ENCODE measurements at places on chromosomes 2 and 18.

DNA sequence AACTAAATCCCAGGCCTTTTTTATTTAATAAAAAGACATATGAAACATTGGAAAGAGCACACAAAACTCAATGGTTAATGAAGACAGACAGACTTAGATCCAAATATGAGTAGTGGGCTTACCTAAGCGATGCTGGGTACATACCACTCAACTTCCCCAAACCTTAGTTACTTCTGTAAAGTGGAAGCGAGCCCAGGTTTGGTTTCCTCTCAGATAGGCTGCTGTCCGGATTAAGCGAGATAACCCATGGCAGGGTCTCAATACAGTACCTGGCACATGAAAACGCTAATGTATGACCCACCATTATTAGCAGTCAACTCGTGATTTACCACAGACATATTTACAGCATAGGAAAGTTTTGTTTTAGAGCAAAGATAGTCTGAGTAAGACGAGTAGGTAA is 21.6 kb downstream of the MBOAT2 start:
- DNase-seq, result no peak

DNA sequence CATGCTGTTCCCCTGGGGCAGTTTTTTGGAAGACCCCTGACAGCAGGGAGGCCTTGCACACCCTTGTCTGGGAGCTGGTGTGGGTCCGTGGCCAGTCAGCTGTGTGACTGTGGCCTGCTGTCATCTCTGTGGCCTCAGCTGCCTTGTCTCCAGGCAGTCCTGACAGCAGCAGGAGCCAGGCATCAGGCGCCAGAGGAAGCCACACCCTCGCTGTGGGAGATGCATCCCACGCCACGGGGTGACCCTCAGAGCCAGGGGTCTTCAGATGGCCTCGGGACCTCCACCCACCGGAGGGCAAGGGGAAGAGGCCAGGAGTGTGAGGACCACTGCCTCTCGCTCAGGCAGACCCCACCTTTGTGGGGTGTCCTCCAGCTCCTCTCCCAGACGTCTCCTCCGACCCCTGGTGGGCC is 5.0 kb downstream of the BOK start:
- peak; percentile 52 for DNase-seq

DNA sequence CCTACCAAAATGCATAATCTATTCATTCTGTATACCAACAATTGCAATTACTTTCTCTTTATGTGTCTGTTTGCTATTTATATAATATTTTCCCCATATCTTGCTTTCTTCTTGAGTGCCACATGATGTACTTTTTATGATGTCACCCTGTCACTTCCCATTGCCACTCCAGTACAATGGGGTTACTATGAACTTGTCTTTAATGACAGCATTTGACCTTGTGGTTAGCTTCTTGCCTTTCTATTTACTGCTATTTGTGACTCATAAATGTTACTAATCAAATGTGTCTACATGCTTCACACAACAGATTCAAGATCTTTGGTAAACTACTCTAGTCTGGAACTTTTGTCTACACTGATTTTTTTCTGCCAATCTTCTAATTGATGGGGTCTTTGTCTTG is 486.3 kb downstream of the NR4A2 start:
- DNase-seq, result no peak

- no peak for DNase-seq
Observed at GRCh38 chr18:64692826-64693225, 543.9 kb upstream of the LINC00305 start.

DNA sequence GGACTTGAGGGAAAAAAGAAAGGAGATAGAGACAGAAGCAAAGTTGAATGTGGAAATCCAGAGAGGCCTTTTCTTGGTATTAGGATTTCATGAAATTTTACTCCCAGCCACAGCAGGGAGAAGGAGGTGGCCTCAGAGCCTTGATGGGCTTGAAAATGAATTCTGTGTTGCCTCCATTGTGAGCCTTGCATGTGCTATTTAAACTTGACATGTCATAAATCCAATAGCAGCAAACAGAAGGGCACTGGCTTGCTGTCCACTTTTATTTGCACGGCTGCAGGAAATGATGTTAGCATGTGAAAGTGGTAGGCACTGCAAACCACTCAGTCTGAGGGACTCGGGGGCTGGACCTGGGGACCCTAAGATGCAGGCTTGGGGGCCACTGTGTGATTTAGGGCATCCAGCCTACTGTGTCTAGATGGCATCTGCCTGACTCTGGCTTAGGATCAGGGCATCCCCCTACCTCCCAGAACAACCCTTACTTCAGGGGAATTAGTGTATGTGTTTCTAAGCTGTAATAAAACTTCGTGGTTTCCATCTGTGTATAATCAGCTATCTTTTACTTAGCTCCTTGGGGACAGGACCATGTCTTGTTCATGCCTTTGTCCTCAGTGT is 139.1 kb upstream of the SKOR2 start:
- DNase-seq, result no peak

GRCh38 chr2:122999258-122999657 is 1025.8 kb upstream of the CNTNAP5 start:
- no peak for DNase-seq
